Right ventricle myocardium inferior (tissue), 1 donor: ENCODE measurements at places on chromosomes 5 and 9.
A peak's percentile ranks its signal among the peaks of the same experiment; 100 is the strongest.

GRCh38 chr9:35691757-35692301 is 2.1 kb upstream of the TPM2 start:
- no peak for DNase-seq

DNA sequence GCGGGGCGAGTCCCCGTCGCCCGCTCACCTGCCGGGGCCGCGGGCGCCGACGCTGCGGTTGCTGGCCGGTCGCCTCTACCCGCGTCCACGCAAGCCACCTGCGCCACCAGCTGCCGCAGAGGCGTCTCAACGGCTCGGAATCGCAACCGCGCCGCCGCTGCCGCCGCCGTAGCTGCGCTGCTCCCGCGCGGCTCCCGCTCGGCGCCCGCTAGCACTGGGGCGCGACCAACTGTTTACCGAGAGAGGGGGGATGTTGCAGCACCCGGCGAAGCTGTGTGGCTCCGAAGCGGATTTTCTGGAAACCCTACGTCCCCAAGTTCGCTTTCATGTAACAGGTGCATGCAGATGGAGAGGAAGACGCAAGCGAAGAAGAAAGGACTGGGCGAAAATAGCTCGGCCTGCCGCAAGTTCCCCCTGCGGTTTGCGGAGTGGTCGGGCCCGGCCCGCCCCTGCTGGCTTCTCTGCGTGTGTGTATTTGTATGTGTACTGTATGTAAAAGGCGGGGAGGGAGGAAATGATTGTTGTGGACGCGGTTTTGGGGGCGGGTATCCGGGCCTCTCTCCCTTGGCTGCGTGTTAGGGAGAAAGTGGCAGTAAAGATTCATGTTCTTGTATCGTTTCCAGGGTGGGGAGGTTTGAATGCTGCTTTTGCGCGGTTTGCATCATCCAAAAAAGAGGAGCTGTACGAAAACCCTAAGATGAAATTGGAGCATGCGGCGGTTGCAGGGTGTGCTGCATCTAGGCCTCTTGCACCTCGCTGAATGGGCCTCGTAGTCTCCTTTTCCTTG is at the start of gene PSIP1:
Gene PSIP1 (minus strand): TSS at position 182 of the 787 bp plus-strand sequence. CDS start 782 bp downstream, outside the sequence.
- peak; percentile 91 for DNase-seq

DNA sequence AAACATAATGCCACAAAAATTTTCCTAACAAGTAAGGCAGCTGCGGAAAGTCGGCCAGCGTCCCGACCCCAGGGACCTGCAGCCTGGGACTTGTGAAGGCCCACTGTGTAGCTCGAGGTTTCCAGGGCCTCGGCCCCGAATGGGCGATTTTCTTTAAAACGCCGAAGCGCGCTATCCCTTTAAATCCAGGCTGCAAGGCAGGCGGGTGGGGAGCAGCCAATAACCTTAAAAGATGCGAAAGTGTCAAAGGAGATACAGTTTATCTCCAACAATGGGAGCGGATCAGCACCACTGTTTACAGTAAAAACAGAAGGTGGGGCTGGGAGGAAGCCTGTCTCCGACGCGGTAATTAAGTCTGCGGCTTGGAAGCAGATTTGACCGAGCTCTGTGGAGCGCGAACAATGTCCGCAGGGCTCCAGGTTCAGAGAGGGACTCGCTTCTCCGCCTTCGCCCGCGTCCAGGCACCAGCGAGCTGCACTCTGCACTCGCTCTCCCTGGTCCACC is 1.7 kb upstream of the ZSWIM6 start:
- DNase-seq = peak; percentile 68

DNA sequence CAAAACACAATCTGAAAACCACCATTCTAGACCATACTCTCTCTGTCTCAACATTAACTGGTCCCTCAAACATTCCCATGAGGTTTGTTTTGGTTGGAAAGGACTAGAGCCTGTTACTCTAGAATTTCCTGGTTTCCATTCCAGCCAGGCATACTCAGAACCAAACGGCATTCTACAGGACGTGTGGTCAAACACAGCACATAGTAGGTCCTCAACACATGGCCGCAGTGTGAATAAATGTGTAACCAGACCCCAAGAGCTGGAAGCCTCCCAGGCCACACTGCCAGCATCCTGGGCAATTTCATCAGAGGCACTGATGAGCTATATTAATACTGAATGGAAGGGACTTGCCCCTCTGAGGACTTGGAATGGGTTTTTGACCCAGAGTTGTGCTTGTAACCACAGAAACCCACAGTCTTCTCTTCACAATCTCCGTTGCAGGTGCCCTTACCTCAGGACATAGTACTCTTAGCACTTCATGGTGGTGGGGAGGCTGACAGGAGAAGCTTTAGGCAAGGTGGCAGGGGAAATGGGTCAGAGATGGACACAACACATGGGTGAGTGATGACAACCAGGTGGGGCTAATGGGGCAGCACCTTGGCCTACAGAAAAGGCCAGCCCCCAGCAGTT is 66.0 kb downstream of the ZNF366 start:
- no peak for DNase-seq

DNA sequence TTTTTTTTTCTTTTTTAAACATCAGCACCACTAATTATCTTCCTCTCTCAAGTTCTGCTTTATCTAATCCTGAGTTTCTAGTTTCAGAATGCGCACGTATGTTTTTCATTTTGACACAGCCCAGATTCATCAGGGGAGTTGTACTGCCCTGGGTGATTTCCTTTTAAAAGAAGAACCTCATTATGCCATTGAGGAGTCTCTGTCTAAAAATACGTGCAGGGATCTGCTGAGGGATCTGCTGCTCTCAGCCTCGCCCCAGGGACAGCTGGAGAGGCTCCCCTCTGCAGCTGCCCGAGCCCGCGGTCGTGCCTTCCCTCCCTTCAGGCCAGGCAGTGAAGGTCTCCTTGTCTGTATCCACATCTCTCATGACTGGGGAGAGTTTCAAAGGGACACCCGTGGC is 273.1 kb downstream of the ARHGEF28 start:
- DNase-seq = no peak

DNA sequence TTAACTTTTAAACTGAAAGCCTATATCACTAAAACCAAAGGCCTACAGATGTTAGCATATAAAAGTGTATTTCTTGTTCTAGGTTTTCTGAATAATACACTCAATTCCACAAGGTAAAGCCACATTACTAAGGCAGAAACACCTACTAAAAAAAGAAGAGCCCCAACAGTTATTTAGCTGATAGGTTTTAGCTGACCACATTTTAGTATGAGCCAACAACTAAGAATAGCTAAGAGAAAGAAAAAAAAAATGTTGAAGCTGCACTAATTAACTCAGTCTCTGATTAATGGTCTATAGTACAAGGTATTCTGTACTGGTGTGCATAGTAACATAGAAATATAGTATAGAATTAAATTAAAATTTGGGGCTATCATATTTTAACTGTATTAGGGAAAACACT is 23.5 kb downstream of the ZFR start:
- DNase-seq = no peak

- no peak for DNase-seq
Measured at GRCh38 chr9:95533996-95534680, 17.4 kb upstream of the PTCH1 start.

DNA sequence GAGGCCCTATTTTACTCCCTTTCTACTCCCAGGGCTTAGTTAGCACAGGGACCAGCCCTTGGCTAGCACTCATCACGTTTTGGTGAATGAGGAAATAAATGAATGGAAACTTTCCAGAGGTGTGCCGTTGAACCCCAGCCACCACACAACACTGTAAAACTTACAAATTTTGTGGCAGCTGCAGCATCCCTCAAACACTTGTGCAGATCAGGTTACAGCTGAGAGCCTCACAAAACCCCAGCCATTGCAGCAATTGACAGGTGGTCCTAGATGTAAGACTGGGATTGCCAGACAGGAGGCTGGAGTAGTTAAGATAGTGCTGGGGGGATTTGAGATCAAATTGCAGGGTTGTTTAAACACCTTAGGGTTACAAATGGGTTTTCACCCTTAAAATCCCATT is 482.2 kb upstream of the KIF2A start:
- no peak for DNase-seq

- no peak for DNase-seq
Measured at GRCh38 chr9:131994364-131995125, 85.1 kb downstream of the MED27 start.

DNA sequence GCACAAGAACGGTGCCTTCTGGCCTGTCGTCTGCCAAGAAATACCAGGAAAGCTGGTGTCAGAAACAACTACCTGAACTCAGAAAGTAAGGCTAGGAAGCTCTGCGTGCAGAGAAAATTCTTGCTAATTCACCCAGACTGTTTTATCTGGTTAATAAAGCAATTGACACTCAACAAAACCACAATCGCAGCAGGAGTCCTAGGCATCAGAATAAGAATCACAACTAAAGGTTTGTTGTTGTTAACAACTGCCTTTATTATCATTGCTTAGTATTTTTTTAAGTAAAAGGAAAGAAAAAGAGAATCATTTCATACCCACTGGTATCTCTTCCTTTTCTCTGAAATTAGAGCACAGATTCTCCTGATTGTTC is 3.9 kb upstream of the ISL1 start:
- DNase-seq = no peak

- DNase-seq = no peak
Measured at GRCh38 chr5:77906806-77907205, 130.7 kb upstream of the TBCA start.

- DNase-seq = no peak
Measured at GRCh38 chr5:8875722-8876121, 670.2 kb downstream of the SEMA5A start.

- no peak for DNase-seq
Measured at GRCh38 chr9:98345011-98345410, 89.6 kb upstream of the TBC1D2 start.

- peak; percentile 89 for DNase-seq
Measured at GRCh38 chr9:126719618-126720031, 85.2 kb upstream of the ZBTB43 start.

- DNase-seq = no peak
Measured at GRCh38 chr5:83401122-83401731, 70.3 kb upstream of the VCAN start.

DNA sequence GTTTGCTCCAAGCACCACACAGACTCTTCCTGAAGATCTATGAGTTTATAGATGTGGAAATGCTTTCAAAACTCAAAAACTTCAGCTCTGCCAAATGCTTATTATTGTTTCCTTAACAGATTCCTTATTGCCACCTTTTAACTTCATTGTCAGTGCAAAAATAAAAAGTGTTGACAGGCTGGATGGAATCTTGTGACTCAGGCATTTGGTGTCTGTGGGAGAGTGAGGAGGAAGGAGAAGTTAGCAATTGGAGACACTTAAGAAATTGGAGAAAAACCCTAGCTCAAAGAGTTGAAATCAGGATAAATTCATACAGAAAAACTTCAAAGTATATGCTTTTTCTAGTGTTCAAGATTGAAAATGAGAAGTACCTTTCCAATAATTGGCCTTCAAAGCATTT is 140.6 kb upstream of the PUM3 start:
- no peak for DNase-seq

DNA sequence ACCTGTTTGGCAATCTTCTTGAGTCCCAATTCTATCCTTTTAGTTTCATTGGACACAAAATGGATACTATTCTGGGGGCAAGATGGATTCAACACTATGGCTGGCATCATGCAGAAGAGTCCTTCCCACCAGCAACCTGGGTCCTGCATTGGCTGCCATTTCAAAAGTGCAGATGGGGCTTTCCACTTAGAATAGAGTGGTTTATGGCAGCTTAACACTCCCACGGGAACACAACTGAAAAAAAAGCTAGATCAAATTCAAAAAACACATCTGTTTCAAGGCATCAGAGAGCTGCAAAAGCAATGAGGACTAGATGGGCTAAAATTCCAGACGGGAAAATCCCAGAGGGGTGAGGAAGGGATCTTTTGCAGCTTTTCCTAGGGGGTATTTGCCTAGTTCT is 11.2 kb upstream of the HMHB1 start:
- no peak for DNase-seq

DNA sequence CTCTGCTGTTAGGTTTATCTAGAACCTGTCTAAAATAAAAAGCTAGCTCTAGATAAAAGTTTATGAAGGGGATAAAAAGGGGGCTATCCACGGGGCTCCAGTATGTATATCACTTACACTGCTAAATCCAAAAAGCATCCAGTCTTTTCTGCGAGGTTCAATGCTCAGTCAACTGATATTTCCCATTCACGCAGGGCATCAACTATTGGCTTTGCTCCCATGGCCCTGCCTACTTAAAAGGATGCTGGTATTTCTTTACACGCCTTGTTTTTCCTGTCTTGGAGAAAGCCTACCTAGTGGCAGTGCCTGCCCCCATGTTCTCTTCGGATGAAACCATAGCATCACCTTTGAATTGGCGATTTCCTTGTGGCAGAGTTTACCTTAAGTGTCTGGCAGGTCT is 8.1 kb downstream of the SPRY4 start:
- no peak for DNase-seq

DNA sequence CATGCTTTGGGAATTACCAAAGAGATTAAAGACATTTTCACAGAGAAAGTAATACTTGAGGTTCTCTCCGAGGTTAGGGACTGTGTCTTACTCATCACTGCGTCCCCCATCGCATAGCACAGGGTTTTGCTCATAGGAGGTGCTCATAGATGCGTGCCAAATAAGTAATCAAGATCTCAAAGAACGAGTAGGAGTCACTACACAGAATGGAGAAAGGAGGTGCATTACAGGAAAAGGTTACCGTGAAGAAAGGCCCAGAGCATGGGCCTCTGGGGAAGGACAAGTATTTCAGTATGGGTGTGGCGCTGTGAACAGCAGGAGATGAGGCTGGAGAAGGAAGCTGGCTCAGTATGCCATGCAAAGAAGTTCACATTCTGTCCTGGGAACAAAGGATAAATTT is 182.4 kb downstream of the ACTL7B start:
- no peak for DNase-seq
